ENCODE measurements at places on chromosomes 11 and 22.
A peak's percentile ranks its signal among the peaks of the same experiment; 100 is the strongest.

GRCh38 chr11:68106165-68106940 lies 14.8 kb downstream of the CHKA start:
- no peak for DNase-seq

- DNase-seq = no peak
These were observed 36.5 kb upstream of the THY1 start for GRCh38 chr11:119459293-119459976.

DNA sequence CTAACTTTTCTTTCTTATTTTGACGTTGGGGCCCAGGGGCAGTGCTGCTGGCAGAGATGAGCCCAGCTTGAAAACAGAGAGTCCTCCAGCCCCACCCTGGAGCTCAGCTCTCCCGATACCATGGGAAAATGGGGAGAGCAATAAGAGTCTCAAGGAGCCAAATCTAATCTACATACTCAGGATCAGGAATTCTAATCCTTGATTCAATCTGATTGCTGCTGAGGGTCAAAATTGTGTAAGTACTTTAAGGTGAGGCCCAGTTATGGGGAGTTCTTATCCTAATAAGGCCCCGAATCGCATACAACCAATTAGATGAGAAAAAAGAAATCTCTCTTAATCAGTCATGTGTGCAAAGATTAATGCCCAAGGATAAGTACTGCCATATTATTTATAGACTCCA lies 202.9 kb downstream of the FAM76B start:
- DNase-seq = no peak

GRCh38 chr11:82901922-82902485 lies 468 bp downstream of the DDIAS start:
- DNase-seq = no peak

DNA sequence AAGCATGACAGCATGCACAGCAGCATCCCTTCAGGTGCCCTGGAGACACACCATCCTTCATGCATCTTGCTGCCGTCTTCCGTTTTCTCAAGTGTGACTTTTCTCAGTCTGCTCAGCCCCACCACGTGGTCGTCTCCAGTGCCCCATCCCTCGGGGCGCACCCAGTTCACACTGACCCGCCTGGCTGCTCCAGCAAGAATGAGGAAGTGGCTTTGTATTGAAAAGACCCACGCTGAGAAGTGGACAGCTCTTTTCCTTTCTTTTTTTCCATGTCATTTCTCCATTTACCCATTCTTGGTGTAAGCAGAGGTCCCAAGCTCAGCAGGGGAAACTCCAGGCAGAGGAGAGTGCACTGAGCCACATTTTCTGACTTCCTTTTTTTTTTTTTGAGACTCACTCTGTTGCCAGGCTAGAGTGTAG lies 14.5 kb downstream of the SERPINH1 start:
- no peak for DNase-seq

DNA sequence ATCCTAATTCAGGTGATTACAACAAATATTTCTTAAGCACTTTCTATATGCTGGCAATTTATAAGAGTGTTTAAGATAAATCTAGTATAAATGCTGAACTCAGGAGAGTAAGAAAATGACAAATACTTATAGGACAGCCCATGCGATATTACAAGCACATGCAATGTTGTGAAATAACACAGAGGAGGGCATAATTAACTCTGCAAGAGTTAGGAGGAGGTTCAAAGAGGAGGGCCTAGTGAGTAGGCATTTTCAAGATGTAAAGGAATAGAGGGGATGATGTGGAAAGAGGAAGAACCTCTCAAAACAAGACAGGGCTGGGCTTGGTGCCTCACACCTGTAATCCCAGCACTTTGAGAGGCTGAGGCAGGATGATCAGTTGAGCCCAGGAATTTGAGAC lies 37.1 kb upstream of the IL17RA start:
- DNase-seq = no peak

- DNase-seq = no peak
These were observed 73.3 kb upstream of the ISX start for GRCh38 chr22:34992672-34993071.

DNA sequence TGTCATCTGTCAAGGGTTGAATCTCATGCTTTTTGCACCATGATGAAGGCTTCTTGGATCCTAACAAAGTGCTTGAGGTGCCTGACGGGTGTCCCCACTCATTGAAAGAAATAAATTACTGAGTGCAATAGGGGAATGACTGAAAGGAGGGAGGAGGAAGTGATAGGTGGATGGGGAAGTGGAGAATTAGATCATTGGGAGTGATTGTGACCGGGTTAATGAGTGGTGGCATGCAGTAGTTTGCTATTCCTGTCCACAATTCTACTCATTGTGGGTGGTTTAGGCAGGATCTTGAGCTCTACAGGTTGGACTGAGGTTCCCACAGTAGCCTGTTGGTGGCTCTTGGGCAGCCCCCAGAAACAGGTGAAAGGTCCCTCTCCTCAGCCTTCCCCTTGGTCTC lies 44.3 kb downstream of the THAP12 start:
- DNase-seq = no peak

- DNase-seq = peak; percentile 70
These were observed 36.8 kb upstream of the WNT7B start for GRCh38 chr22:46013460-46014416.

- no peak for DNase-seq
These were observed 30.8 kb downstream of the SLC5A1 start for GRCh38 chr22:32073823-32074380.

DNA sequence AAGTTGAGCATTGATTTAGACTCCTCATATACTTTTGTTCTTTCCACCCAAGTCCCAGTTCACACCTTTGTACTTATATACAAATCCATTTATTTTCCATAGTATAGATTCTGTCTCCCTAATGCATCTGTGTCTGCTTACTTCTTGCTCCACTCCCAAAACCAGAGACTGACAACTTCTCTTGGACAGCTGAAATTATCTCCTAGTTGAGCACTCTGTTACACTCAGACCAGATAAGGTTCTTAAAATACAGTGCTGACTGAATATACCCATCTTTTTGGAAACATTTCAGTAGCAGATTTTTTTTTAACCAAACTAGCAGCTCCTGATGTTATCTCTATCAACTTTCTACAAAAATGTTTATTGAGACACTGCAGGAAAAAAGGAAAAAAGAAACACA lies 106.3 kb downstream of the OPCML start:
- no peak for DNase-seq
